ENCODE measurements at places on chromosomes 16 and 17.

- no peak for DNase-seq
Observed at GRCh38 chr17:28812748-28813377, 29.7 kb downstream of the FAM222B start.

DNA sequence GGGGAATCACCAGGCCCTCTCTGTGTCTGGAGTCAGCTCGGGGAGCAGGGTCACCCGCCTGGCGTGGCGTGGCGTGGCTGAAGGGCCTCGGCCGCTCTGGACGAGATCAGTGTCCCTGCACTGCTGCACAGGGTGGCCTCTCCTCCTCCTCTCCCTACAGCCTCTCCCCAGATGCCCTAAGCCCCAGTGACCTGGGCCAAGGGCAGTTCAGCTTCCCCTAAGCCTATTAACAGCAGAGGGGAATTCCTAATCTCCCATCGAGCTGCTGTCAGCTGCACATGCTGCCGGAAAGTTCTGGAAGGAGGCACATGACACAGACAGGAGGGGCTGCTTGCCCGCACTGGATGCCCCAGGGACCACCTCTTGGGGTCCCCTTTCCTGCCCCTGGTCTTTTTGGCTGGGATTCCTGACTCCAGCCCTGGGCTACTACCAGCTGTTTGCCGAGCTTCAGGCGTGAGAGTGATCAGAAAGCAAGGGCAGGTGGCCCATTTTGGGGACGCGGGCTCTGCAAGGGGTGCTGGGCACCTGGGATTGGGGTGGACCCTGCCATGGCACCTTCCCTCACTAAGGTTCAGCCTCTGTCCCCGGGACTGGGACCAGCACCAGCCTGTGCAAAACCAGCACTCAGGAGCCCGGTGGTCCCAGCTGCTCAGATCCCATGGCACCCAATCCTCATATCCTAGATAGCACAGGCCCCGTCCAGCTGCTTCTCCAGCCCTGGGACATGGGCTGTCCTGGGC, 794 bp downstream of the PDE6G start:
- no peak for DNase-seq

GRCh38 chr17:39178536-39178935, 12.6 kb upstream of the ARL5C start:
- no peak for DNase-seq

GRCh38 chr17:81928544-81929252, 1.2 kb upstream of the MAFG start:
- no peak for DNase-seq

DNA sequence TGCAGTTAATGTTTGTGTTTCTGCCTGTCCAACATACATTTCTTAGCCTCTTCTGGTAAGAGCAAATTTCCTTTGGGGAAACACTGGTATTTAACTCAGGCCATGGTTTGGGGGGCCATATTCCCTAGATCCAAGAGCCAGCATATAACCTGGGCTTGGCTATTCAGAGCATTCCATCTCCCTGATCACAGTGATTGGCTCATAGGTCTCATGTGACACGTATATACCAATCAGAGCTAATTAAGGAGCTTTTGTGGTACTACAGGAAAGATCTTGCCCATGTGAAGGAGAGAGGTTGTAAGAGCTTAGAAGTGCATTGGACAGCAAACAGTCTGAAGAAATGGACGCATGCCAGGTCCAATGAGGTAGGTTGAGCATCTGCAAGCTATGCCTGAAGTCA, 33.4 kb upstream of the GPR139 start:
- DNase-seq: no peak

DNA sequence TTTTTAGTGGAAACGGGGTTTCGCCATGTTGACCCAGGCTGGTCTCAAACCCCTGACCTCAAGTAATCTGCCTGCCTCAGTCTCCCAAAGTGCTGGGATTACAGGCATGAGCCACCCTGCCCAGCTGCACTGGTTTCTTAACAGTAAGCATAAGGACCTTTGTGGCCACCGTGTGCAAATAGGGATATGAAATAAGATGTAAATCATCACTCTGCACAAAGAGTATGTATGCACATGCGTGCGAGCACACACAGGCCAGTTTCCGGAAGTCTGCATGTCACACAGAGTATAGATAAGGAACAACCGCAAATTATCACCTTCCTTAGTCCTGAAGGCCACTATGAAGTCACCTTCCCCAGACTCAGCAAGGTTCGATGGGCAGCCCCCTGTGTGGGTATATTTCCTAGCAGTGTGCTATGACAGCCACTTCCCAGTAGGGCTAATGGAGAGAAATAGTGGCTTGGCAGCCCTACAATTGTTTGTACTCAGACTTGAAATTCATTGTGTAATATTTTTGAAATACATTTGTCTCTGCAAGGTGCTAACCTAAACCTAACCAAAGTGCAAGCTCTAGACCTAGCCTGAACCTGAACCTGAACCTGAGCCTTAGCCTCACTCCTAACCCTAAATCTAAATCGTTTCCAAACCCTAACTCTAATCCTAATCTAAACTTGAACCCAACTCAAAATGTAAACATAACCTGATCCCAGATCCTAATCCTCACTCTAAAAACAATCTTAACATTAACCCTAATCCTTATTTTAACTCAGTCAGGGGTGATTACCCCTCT, 48.4 kb upstream of the SKAP1 start:
- DNase-seq: peak; percentile 34

- DNase-seq: no peak
Observed at GRCh38 chr17:77489893-77490255, 349.1 kb downstream of the SEC14L1 start.

DNA sequence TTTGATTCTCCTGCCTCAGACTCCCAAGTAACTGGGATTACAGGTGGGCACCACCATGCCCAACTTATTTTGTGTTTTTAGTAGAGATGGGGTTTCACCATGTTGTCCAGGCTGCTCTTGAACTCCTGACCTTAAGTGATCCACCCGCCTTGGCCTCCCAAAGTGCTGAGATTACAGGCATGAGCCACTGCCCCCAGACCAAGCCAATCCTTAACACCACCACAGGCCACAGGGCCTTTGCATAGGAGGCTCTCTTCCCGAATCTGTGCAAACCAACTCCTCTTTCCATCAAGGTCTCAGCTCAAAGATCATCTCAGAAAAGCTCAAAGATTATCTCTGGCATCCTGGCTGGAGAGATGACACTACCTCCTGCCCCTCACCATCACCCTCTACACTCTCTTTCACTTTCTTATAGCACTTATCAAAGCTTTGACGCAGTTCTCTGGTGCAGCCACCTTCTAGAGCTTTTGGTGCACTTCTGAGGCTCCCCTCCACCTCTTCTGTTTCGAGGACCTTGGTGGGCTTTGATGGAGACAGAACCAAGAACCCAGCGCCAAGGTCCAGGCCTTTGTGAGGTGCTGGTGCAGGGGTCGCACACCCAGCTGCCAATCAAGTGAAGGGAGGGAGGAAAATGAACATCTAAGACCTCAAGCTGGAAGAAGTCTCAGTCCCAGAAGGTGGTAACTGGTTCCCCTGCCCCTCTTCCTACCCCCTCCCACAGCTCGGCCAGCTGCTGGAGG, 23.2 kb upstream of the PHB1 start:
- no peak for DNase-seq

DNA sequence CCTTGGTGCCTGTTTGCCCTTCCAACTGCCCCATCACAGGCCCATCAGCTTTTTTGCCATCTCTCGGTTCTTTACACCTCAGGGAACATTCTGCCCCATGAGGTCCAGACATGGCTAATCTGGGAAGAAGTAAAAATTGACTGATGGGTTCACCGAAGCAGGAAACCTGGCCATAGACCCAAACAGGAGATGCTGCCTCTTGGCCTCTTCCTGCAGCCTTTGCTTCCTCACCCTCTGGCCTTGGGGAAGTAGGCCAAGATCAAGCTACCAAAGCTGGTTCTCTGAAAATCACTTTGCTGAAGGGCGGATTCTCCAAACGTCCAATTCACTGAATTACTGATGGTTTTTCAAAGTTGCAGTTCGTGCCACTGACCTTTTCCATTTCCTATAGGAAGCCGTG, 56.1 kb downstream of the ARSG start:
- DNase-seq: no peak

GRCh38 chr17:38556239-38556638, 49.5 kb downstream of the SRCIN1 start:
- no peak for DNase-seq

DNA sequence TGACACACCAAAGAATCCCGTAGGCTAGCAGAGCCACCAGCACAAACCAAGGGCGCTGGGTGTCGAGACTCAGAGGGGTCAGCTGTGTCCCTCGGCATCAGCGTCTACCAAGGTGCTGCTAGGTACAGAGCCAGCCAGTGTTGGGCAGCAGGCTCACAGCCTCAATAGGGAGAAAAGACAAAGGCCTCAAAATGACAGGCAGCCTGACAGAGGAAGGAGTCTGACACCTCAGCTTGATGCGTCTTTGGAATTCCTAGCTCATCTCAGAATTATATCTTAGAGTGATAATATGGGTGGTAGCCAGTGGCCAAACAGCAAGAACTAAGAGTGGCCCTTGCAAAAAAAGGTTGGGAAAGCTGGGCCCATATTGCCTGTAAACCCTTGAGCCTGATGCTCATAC, 45.9 kb downstream of the HS3ST3B1 start:
- DNase-seq: no peak

GRCh38 chr17:17621254-17621653, 29.7 kb upstream of the PEMT start:
- no peak for DNase-seq

- DNase-seq: no peak
Observed at GRCh38 chr17:67078292-67078691, 33.9 kb downstream of the CACNG1 start.

DNA sequence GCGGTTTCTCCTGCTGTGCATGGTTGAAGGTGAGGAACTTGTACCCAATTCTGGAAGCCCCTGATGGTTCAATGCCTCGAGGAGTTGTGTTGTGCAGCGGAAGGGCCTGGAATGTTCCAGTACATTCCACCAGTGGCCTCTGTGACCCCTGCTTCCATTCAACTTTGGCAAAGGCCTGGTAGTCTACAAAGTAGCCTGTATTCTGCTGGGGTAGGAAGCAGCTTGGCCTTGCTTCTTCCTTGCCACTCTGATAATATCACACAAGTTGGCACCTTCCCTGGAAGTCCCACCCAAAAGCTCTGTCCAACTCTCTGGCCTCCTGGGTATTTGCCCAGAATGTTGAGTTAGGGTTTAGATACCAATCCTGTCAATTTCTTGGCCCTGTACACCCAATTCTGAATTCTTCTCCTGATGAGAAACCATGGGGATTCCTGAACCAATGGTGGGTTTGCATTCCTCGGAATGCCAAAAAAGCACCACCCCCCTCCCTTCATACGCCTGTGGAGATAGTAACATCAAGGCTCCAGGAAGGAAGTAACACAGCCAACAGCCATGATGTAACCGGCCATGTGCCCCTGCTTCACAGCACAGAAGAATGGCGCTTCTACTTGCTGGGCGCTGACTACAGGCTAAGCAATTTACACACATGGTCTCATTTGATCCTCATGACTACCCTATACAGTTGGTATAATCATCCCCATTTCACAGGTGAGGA, 11.8 kb upstream of the FAM117A start:
- DNase-seq: no peak

GRCh38 chr16:11587643-11588247, 1.0 kb upstream of the LITAF start:
- no peak for DNase-seq

DNA sequence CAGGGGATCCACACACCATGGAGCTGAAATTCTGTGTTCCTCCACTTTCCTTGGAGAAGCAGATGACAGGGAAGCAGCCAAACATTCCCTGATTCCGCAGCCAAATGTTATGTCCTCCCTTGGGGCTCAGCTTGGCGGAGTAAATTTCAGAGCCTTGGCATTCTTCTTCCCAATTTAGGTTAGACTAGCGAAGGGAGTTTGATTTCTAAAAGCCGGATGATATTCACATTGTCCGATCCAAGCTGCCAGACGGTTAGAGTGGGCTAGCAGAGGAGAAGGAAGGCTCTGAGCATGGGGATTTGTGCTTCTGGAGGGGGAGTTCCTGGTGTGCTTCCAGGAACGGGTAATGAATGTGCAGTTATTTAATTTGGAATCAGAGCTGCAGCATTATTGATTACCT, 380.4 kb upstream of the EEF2KMT start:
- no peak for DNase-seq

GRCh38 chr17:2174014-2174413, 119.1 kb downstream of the HIC1 start:
- no peak for DNase-seq

DNA sequence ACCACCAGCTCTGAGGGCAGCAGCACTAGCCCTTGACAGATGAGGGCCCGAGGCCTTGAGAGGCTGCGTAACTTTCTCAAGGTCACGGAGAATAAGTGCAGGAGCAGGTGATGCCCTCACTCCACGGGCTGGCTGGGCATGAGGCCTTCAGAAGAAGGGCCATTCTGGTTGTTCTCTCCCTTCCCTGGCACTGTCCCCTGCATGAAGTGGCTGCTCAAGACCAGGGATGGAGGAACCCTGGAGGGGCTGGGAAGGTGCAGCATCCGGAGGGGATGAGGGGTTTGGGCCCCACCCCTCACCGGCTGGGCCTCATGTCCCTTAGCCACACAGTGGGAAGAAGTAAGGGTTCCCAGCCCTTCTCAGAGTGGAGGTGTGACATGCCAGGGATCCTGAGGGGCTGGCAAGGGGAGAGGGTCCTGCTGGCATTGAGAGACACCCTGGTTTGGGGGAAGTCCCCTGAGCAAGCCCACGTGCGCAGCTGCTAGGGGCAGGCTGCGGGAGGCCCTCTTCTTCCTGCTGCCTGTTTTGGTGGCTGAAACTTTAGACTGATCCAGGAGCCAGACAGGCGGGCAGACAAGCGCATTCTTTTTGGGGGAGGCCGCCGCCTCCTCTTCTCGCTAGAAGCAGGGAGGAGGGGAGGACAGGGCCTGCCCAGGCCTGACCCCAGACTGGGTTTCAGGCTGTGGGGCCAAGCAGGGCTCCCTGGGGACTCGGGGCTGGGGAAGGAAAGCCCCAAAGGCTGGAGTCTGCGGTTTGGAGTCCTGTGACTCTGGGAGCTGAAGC, 74.0 kb downstream of the N4BP1 start:
- no peak for DNase-seq
